ENCODE measurements at places on chromosomes 11 and 22. TPM values are rescaled to one million over a fixed set of nuclear protein-coding genes. Genes with fewer than 3 reads are reported as not detected.
A peak's percentile ranks its signal among the peaks of the same experiment; 100 is the strongest.

DNA sequence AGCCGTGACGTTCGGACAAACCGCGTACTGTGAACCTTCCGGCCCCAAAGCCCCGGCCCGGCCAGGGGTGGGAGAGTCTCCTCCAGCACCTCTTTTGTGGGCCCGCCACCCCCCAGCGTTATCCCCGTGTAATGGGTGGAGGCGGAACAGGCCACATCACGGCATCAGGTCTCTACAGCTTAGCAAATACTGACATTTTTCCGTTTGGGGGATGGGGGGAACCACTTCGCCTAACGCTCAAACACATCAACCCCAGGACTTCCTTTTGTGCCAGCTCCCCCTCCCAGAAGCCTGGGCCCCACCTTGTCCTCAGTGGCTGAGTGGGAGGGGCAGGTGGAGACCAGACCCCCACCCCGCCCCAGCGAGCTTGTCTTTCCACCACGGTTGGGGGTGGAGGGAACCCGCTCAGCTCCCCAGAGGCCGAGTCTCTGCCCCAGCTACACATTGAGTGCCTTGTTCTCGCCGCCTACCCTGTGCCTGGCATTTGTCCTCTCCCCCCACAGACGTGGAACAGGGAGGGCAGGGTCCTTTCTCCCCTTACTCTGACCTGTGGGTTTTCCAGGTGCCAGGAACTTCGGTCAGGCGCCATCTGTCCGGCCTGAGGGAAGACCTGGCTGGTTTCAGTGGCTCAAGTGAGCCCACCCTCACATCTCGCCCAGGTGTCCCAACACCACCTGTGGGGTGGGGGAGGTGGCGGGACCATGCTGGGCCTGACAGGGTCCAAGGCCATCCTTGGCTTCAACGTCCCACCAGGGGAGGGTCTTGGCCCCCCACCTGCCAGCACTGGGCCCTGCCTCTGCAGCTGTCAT is 29.6 kb downstream of the SBF1 start:
- peak overlapping the region; percentile 86 for H3K27ac ChIP-seq
- H3K4me3 ChIP-seq, result no peak overlapping the region
- peaks cover 90% of the 10 kb centered on the region for H3K36me3 ChIP-seq
- peak; percentile 73 for DNase-seq
- no peaks in the 10 kb centered on the region for H3K27me3 ChIP-seq

GRCh38 chr11:78158987-78159652 is 19.7 kb upstream of the ALG8 start:
- DNase-seq, result no peak
- no peaks in the 10 kb centered on the region for H3K27me3 ChIP-seq
- H3K4me1 ChIP-seq, result no peaks in the 10 kb centered on the region
- H3K27ac ChIP-seq, result peak overlapping the region; percentile 13
- no peaks in the 10 kb centered on the region for H3K36me3 ChIP-seq

GRCh38 chr11:86722006-86722405 is 49.6 kb upstream of the ME3 start:
- H3K4me3 ChIP-seq, result no peak overlapping the region
- DNase-seq, result no peak
- H3K4me1 ChIP-seq, result no peaks in the 10 kb centered on the region
- H3K27me3 ChIP-seq, result no peaks in the 10 kb centered on the region
- no peaks in the 10 kb centered on the region for H3K36me3 ChIP-seq

GRCh38 chr22:37240240-37240940 is 3.7 kb downstream of the RAC2 start:
- no peak for DNase-seq
- no peak overlapping the region for H3K27ac ChIP-seq
- H3K4me1 ChIP-seq, result peaks cover 12% of the 10 kb centered on the region
- H3K27me3 ChIP-seq, result no peaks in the 10 kb centered on the region
- no peaks in the 10 kb centered on the region for H3K36me3 ChIP-seq

GRCh38 chr11:72039031-72039855 is 40.5 kb downstream of the IL18BP start:
- H3K36me3 ChIP-seq, result peaks cover 14% of the 10 kb centered on the region
- DNase-seq, result peak; percentile 87
- peaks cover 53% of the 10 kb centered on the region for H3K4me1 ChIP-seq
- peak overlapping the region; percentile 98 for H3K27ac ChIP-seq
- no peaks in the 10 kb centered on the region for H3K27me3 ChIP-seq

The OR52N4 gene
- total RNA-seq, result 0.20 TPM

The PANX3 gene
- total RNA-seq, result not detected

The UPK3A gene
- total RNA-seq, result not detected
